WTC11 (cell line): ENCODE measurements at places on chromosomes 12 and 14. TPM values are rescaled to one million over a fixed set of nuclear protein-coding genes. Genes with fewer than 3 reads are reported as not detected.
A peak's percentile ranks its signal among the peaks of the same experiment; 100 is the strongest.

DNA sequence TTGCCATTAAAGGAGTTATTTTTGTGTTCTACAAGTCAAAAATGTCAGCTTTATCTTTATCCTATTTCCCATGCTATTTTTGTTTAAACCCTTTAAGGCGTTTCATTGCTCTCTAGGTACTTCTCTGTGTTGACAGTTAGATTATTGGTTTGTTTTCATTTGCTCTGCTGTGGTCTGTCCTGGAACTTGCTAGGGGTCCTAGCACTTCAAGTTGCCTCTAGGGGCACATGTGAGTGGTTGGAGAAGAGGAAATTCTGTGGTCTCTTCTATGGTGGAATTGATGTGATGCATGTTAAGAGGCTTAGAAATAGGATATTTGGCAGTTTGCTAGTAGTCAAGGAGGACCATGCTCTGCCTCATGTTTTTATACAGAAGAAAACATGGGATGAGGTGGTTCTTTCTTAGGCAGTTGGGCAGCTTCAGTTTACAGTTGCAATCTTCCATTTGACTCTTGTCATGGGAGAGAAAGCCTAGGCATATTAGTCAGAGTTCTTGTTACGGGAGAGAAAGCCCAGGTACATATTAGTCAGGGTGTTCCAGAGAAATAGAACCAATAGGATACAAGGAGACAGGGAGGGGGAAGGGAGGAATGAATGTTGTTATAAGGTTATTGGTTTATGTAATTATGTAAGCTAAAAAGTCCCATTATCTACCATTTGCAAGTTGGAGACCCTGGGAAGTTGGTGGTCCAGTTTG is 14.4 kb downstream of the TTLL5 start:
- no peak for DNase-seq

CDC42BPB gene
- 87.1 to 96.9 TPM (median 87.3 TPM) in 3 replicates for total RNA-seq

GRCh38 chr12:62578726-62579125 is 112.1 kb downstream of the MON2 start:
- no peak for DNase-seq

- DNase-seq: peak; percentile 74
These were observed 986.3 kb upstream of the TMEM132C start for GRCh38 chr12:127280393-127281275.

DNA sequence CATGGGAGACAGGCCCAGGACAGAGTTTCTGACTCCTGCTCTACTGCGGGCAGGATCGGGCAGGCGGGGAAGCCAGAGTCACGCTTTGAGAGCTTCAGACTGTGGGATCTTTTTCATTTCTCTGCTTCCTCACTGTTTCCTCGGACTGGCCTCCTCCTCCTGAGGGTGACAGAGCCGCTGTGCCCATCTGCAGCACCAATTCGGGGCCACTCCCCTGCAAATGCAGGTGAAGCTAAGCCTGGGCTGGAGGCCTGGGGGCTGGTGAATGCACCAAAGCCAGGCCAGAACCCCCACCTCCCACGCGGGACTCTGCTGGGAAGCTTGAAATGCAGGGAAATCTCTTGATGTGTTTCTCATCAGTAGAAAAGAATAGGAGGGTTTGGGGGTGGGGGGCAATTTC is 77.5 kb downstream of the FOXN3 start:
- DNase-seq: no peak

GRCh38 chr14:24416254-24416931 is 13.1 kb downstream of the CBLN3 start:
- no peak for DNase-seq

- no peak for DNase-seq
These were observed 122.7 kb downstream of the SLC38A6 start for GRCh38 chr14:61103541-61104339.

DNA sequence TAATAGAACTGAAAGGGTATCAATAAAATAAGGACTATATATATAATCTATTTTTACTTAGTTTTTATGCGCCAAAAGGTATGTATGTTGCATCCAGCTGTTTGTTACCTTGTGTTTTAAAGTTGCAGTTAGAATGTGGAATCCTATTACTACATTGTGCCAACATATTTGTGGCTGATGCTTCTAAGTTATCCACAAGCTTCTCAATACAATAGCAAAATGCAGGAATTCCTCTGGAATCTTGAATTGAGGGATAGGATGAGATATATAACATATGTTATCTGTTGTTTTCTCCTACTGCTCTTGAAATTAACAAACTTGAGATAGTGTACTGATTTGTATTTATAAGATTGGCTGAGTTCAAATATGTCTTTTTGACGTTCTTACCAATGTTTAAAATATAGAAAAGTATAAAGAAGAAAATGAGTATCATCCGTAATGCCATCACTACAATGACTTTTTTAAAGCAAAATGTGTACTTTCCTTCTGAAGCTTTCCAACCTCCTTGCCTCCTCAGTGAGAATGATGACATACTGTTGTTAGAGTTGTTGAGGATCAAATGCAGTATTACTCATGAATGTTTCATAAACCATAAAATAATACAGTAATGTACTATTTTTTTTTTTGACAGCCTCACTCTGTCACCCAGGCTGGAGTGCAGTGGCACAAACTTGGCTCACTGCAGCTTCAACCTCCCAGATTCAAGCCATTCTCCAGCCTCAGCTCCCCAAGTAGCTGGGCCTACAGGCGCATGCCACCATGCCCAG is 6.6 kb downstream of the RAP1B start:
- DNase-seq: no peak

GRCh38 chr12:114194956-114195355 is 211.0 kb downstream of the TBX5 start:
- no peak for DNase-seq

PTPRQ gene
- not detected in 3 replicates for total RNA-seq

DNA sequence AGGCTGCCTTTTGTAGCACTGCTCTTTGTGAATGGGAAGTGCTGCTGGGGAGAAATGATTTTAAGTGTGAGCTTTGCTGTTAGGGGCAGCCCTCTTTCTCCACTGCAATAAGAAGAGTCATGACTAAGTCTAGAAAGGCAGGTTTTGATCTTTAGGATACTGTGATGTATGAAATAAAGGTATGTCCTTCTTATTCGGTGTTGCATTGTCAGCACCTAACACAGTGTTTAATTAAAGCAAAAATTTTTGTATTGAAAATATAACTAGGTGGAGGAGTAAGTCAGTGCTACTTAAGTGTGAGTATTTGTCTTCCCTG is 81.5 kb downstream of the ETV6 start:
- no peak for DNase-seq

- DNase-seq: no peak
These were observed 85.1 kb upstream of the ATF1 start for GRCh38 chr12:50678650-50679365.

- no peak for DNase-seq
These were observed 9.9 kb downstream of the ATG14 start for GRCh38 chr14:55401751-55402150.

GPR65 gene
- not detected in 3 replicates for total RNA-seq

LHX5 gene
- 1.5 to 3.0 TPM (median 1.6 TPM) in 3 replicates for total RNA-seq

DNA sequence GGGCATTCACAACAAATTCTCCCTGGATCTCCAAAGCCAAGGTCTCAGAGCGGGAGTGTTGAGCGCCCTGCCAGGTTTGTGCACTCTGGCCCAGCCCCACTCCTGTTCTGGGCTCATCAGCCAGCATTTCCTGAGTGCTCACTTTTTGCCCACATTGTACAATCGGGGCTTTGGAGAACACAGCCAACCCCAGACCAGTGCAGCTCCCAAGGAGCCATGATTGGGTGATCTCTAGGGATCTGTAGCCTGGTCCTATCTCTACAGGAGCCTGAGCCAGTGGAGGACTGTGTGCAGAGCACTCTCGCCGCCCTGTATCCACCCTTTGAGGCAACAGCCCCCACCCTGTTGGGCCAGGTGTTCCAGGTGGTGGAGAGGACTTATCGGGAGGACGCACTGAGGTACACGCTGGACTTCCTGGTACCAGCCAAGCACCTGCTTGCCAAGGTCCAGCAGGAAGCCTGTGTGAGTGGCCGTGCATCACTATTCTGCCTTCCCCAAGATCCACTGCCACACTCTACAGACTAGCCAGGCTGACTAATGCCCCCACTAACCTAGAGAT is 2.8 kb downstream of the ARHGEF40 start:
- no peak for DNase-seq
